ENCODE measurements at places on chromosomes 2 and 18.

- DNase-seq, result no peak
Observed at GRCh38 chr18:6414723-6415417, at the start of gene L3MBTL4. Gene L3MBTL4, minus strand, starts transcription at chr18:6414911. Its CDS starts 103,286 bp downstream, at chr18:6311625.

- no peak for DNase-seq
Observed at GRCh38 chr18:23204589-23205235, 69.4 kb downstream of the CABLES1 start.

GRCh38 chr18:21820033-21820810 lies 79.6 kb downstream of the MIB1 start:
- DNase-seq, result no peak

DNA sequence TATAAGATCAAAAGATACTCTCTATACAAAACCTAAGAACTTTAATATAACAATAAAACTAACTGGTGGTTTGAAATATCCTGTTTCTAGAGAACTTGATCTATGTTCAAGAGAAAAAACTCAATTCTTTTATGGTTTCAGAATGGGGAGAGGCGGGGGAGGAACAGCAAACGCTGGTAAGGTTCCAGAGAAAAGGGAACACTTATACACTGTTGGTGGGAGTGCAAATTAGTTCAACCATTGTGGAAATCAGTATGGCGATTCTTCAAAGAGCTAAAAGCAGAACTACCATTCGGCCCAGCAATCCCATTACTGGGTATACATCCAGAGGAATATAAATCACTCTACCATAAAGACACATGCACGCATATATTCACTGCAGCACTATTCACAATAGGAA lies 17.2 kb downstream of the FAM98A start:
- DNase-seq, result no peak

DNA sequence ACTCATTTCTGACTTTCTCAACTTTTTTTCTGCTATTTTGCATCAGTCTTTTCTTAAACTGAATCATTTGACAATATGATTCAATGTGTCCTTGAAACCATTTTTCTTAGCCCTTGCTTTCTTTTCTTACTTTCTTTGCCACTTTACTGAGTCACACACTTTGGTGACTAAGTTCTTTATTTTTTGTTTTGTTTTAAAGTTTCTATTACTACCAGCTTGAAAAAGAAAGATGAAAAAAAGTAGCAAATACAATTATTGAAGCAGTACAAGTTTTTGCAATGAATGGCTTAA lies 116.5 kb downstream of the DOCK10 start:
- DNase-seq, result no peak

DNA sequence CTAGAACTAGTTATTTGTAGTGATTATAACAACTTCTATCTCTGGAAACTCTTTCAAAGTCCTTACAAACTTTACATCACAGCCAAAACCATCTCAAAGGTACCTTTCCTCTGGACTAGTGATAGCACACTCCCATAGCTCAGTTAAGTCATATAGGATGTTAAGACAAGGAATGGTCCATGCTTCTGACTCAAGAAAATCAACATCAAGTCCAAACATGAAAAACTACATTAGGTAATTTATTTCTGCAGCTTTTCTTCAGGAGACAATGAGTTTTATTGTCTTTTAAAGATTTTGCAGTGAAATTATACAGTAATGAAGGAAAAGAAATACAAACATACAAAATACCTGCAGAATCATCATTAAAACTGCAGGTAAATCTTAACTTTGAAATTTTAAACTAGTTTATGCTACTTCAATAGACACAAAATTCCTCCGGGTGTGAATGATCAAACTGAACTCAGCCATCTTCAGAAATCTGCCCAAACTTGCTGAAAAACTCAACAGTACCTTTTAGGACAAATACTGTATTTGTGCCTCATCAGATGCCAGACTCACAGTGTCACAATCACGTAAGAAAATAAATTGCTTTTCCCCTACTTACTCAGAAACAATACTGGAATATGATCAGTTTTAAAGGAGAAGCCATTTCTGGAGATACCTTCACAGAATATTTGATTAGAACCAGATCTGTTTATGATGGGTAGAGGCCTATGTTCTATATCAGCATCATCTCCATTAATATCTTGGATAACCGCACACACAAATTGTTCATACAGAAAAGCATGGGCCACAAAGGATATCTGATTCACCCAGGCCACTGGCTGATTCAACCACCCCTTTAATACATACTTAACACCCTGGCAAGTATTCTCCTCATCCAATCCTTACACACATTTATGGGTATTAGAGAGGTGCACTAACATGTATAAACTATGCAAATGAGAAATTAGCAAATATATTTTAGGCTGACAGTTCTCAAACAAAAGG lies 2.6 kb downstream of the TMEM131 start:
- no peak for DNase-seq

All from NCI-H748 treated with DMSO at 0.1 percent for 48 hours (cell line).